ENCODE measurements at places on chromosomes 13 and 19.

DNA sequence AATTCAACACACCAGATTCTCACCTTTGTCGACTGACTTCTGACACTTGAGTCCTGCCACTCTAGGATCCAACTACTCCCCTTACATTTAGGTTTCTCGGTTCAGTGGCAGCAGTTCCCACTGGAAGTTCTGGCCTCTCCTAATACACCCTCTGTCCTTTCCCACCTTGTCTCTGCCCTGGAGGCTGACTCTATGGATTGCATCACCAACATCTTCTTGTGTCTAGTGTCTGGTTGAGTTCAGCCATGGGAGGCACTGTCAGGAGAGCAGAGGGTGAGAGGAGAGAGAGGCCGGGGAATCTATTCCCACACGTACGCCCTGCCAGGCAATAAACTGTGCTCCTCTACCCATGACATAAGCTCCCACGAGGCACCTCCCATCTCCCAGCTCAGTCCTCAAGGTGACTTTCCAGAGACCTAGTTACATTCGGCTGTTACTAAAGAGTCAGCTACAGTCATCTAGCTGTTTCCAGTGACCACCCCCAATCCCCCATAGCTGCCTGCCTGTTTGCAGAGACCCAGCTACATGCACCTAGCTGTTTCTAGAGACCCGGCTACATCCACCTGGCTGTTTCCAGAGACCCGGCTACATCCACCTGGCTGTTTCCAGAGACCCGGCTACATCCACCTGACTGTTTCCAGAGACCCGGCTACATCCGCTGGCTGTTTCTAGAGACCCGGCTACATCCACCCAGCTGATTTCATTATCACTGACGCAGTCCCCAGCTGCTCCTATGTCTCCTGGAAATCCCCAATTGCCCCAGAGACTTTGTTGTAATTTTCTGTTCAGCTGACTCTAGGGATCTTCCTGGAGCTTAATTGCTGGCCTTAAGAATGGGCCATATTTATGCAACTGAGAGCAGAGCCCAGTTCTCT is 8.1 kb upstream of the LILRB4 start:
- DNase-seq, result no peak

- no peak for DNase-seq
These were observed 45.3 kb downstream of the RGCC start for GRCh38 chr13:41502673-41503072.

DNA sequence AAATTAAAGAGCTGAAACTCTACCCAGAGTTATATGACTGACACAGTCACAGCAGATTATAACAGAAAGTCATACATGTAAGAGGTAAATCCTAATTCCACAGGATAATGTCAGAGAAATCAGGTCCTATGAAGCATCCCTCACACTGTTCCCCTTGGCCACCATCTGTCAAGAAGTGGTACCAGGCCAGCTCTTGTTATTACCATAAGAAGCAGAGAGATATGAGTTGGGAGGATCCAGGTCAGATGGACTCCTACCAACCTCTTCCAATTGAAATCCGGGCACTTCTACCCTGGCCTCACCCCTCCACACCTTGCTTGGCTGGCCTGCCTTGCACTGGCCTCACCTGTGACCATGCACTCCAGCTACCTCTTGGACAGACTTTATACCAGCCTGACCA is 353.2 kb downstream of the DNAJC15 start:
- DNase-seq, result no peak

- DNase-seq, result no peak
These were observed 12.0 kb upstream of the TNFSF11 start for GRCh38 chr13:42561752-42562467.

GRCh38 chr13:76229281-76229680 is 593.2 kb downstream of the LMO7 start:
- no peak for DNase-seq

- DNase-seq, result no peak
These were observed 264.6 kb downstream of the NHLRC3 start for GRCh38 chr13:39302820-39303219.

GRCh38 chr19:42345191-42345812 is 19.9 kb downstream of the MEGF8 start:
- no peak for DNase-seq

- no peak for DNase-seq
These were observed 43.0 kb upstream of the UBL3 start for GRCh38 chr13:29893438-29893837.

DNA sequence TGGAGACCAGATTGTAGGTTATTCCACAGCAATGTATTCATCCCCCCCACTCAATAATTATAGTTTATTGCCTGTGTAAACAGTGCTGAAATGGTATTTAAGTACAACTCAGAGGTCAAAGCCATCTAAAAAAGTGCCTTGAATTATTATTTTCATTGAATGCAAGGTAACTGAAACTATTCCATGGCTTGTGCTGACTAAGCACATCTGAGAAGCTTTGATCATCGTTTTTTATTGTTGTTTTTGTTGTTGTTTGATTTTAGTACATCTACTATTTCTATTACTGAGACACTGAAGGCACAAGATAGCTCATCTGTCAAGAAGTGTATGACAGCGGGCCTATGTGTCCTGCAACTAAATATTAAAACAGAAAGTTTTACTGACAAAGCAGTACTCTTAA is 308.0 kb downstream of the OXGR1 start:
- DNase-seq, result no peak

DNA sequence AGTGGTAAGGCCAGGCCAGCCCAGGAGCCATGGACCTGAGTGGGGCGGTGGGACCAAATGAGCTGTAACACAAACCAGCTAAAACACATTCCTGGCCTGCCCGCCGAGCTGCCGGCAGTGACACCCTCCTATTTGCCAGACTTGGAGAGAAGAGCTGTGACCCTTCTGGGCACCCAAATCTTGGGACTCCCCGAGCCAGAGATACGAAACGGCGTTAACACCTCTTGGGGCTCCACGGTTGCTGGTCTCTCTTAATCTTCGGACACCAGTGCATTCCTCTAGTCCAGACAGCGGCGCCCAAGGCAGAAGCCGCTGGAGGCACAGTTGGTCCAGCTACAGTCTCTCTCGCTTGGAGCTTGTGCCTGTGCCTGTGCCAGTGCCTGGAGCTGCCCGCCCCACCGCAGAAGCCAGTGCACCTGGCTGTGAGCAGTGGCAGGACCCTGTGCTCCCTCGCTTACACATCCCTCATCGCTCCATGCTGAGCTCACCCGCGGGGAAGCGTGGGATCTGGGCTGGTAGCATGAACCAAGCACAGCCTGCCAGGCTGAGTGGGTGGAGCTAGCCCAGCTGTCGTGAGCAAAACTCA is 147.2 kb upstream of the KLHL1 start:
- no peak for DNase-seq

GRCh38 chr13:106382534-106382933 is 152.9 kb downstream of the EFNB2 start:
- DNase-seq, result no peak

GRCh38 chr19:31099515-31100205 is 249.6 kb downstream of the TSHZ3 start:
- DNase-seq, result no peak

- DNase-seq, result no peak
These were observed 70.5 kb upstream of the ZNF420 start for GRCh38 chr19:37007587-37008220.

GRCh38 chr19:13839938-13840304 is 37.0 kb upstream of the NANOS3 start:
- no peak for DNase-seq

GRCh38 chr13:32426990-32427851 is 709 bp downstream of the N4BP2L1 start:
- DNase-seq, result peak; percentile 41

DNA sequence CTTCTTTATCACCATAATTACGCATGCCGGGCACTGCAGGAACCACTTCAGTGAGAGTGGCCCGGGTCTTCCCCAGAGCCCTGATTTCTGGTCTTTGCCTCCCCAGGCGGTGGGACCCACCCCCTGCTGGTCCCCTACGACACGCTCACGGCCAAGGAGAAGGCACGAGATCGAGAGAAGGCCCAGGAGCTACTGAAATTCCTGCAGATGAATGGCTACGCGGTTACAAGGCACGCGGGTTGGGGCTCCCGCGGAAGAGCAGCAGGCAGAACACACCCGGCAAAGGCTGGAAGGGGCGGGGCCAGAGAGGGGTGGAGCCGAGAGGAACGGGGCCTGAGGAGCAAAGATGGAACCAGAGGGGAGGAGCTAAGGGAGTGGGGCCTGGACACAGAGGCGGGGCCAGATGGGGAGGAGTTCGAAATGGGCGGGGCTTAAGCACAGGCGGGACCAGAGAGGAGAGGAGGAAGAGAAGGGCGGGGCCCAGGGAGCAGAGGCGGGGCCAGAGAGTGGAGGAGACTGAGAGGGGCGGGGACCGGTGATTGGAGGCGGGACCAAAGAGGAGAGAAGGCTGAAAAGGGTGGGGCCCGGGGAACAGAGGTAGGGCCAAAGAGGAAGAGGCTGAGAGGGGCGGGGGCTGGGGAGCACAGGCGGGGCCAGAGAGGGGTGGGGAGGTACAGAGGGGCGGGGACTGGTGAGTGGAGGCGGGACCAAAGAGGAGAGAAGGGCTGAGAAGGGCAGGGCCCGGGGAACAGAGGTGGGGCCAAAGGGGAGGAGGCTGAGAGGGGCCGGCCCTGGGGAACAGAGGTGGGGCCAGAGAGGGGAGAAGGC is 73.4 kb downstream of the RYR1 start:
- peak; percentile 65 for DNase-seq

DNA sequence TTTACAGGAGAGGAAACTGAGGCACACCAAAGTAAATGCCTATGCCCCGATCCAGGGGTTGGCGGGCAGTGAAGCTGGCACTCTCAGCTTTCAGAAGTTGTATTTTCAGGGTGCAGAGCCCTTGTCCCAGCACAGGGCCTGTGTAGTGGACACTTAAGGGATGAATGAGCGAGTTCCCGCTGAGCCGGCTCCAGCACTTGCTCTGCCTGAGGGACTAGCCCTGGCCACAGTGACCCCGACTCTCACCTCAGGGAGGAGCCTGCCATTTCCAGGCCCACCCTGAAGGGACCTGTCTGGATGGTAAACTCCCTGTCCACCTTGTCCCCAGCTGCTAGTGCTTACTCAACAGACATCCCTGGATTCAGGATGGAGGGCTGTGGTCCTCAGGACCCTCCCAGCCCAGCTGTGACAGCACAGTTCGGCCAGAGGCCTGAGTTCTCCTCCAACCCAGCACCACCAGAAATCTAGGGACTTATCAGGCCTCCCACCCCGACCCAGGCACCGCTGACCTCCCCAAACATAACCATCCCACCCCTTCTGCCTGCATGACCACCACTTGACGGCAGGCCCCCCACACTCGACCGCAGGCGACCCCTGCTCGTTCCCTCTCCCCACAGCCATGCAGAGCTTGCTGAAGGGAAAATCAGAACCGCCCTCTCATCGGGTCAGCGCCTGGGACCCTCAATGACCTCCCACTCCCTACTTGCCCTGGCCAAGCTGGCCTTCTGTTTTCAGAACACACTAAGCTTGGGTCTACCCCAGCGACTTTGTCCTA is 8.4 kb downstream of the PPP6R1 start:
- no peak for DNase-seq

- DNase-seq, result no peak
These were observed 23.5 kb upstream of the USP12 start for GRCh38 chr13:27194895-27195764.

- DNase-seq, result no peak
These were observed 511.7 kb upstream of the MIR17HG start for GRCh38 chr13:90835826-90836225.

DNA sequence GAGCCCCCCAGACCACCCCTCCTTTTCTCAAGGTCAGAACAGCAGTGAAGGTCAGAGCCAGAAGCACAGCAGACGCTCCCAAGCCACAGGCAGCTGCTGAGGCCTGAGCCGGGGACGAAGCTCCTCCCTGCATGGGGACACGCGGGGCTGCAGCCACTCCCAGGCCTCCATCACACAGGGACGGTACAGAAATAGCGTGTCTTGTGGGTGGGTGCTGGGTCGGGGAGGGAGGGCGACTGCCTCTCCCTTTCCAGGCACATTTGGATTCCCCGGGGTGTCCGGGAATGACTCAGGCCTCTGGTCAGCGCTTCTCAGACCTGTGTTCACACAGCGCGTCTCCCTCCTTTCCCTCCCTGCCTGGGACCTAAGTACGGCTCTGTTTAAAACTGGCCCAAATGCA is 33.2 kb downstream of the RASA3 start:
- no peak for DNase-seq

- no peak for DNase-seq
These were observed 127.7 kb downstream of the FRY start for GRCh38 chr13:32159137-32159869.

DNA sequence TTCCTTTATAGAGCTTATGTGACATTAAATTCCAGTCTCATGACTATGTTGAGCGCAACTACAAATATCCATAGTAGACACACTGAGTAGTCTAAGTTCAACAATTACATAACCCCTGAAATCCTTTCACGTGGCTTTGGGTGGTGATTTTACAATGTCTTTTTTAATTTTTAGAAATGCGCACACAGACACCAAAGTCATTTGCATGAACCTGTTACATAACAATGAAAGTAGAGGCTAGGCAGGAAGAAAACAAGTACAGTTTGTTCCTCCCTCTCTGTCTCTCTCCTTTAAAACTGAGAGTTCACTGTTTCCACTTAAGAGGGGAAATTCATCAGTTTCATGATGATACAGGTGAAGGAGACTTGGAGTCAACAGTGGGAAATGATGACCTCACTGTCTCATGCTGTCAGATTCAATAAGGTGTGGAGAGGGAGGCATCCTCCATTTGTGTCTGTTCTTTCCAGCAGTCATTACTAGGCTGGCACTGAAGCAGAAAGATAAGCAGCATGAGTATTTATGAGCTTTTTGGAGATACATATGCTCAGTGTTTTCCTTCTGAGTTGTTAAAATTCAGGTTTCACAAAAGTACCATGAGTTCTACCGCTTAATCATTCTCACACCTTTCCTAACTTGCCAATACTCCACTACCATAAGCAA is 201.8 kb downstream of the LHFPL6 start:
- DNase-seq, result no peak

GRCh38 chr19:10678813-10679212 is 22.4 kb upstream of the QTRT1 start:
- no peak for DNase-seq

GRCh38 chr13:39038569-39039030 is 344 bp downstream of the NHLRC3 start:
- peak; percentile 30 for DNase-seq
